WTC11 (cell line): ENCODE measurements at places on chromosomes 13 and 19. TPM values are rescaled to one million over a fixed set of nuclear protein-coding genes. Genes with fewer than 3 reads are reported as not detected.

DNA sequence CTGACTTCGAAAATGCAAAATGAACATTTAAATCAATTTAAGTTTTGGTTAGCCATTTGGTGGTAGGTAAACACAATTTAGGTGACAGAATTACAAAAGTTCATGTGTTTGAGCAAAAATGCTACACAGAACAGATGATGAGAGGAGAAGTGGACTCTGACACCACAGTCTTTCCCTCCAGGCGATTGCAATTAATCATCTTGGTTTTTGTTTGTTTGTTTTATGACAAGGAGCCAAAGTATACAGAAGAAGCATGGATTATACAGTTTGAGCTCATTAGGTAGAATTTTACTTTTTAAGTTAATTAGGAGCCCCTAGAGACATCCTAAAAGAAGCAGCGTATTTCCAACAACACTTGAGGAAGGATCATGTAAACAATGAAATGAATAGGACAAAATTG lies 49.3 kb upstream of the FREM2 start:
- no peak overlapping the region for H3K27ac ChIP-seq
- peaks cover 24% of the 10 kb centered on the region for H3K4me1 ChIP-seq
- H3K27me3 ChIP-seq = no peaks in the 10 kb centered on the region
- no peak overlapping the region for H3K4me3 ChIP-seq
- no peaks in the 10 kb centered on the region for H3K36me3 ChIP-seq

DNA sequence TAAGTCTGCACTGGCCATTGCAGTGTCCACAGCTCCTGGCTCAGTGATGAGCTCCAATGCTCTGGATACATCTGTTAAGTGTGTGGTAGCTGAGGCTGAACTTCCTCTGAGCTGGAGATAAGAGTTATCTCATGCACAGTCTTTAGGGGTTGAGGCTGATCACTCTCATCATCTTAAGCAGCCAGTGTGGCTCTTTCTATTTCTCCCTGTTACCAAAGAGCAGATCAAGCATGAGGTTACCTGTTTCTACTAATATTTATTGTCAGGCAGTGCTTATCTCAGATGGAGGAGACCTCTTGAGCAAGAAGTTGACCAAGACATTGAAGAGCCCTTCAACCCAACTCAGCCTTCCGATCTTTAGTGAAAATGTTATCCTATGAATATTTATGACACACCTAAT lies 6.6 kb upstream of the OR10H2 start:
- peaks cover 63% of the 10 kb centered on the region for H3K36me3 ChIP-seq
- H3K27ac ChIP-seq = no peak overlapping the region
- H3K4me3 ChIP-seq = no peak overlapping the region
- H3K27me3 ChIP-seq = peaks cover 33% of the 10 kb centered on the region
- H3K4me1 ChIP-seq = no peaks in the 10 kb centered on the region

GRCh38 chr19:9996541-9996940 lies 13.8 kb downstream of the COL5A3 start:
- no peak for DNase-seq
- no peak overlapping the region for H3K4me3 ChIP-seq
- peaks cover 17% of the 10 kb centered on the region for H3K27me3 ChIP-seq
- no peak overlapping the region for H3K27ac ChIP-seq
- no peaks in the 10 kb centered on the region for H3K36me3 ChIP-seq

GRCh38 chr19:57342582-57342981 lies 8.5 kb upstream of the ZNF304 start:
- H3K27me3 ChIP-seq = peaks cover 19% of the 10 kb centered on the region
- no peaks in the 10 kb centered on the region for H3K4me1 ChIP-seq
- DNase-seq = no peak
- no peak overlapping the region for H3K4me3 ChIP-seq
- H3K36me3 ChIP-seq = no peaks in the 10 kb centered on the region

- H3K27ac ChIP-seq = no peak overlapping the region
- H3K4me3 ChIP-seq = no peak overlapping the region
- peaks cover 14% of the 10 kb centered on the region for H3K4me1 ChIP-seq
Observed at GRCh38 chr13:94232161-94232950, 247.1 kb downstream of the DCT start.

DNA sequence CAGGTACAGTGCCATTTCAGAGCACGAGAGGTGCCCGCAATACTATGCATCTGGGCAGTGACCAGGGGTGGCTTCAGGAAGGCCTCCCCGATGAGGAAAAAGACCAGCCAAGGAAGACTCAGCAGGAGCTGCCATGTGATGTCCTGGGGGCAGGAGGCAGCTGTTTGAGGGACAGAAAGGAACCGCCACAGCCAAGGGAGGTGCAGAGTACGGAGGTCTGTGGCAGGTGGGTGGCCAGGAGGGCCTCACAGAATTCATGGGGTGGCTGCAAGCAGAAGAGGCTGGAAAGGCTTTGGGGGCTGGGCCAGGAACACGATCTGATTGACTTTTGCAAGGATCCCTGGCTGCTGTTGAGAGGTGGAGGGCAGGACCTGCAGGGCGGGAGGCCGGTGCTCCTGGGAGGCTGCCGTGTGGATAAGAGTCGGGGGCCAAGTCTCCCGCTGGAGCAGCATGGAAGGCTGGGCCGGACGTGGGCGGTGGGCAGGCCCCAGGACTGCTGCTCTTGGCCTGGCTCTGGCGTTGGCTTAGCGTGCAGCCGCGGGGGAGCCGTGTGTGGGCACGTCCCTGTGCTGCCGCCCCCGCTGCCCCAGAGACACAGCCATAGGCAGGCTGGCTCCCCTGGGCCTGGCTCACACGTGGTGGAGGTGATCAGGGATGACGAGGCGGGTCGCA lies 29.1 kb downstream of the CEBPA start:
- DNase-seq = no peak
- H3K27me3 ChIP-seq = no peaks in the 10 kb centered on the region
- peaks cover 18% of the 10 kb centered on the region for H3K4me1 ChIP-seq
- no peaks in the 10 kb centered on the region for H3K36me3 ChIP-seq
- H3K27ac ChIP-seq = peak overlapping the region; percentile 78

DNA sequence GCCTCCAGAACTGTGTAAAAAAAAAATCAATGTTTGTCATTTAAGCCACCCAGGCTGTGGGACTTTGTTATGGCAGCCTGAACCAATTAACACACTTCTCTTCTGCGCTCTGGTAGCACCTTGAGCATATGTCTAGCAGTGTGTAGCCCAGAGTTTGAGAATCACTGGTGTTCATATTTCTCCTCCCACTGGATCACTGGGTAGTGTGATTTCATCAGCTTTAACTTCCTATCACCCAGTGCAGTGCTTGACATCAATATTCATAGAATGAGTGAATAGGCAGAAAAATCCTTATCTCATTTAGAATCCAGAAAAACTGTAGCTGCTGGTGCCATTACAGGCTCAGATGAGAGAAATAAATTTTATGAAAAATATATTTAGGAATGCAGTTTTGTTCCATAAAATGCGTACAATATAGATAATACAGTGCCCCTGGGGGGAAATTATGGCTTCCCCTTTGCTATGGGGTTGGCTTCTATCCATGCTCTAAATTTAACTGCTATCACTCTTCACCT lies 30.7 kb upstream of the WASF3 start:
- no peak overlapping the region for H3K4me3 ChIP-seq
- H3K4me1 ChIP-seq = peaks cover 26% of the 10 kb centered on the region
- no peaks in the 10 kb centered on the region for H3K27me3 ChIP-seq
- no peaks in the 10 kb centered on the region for H3K36me3 ChIP-seq
- no peak overlapping the region for H3K27ac ChIP-seq

DNA sequence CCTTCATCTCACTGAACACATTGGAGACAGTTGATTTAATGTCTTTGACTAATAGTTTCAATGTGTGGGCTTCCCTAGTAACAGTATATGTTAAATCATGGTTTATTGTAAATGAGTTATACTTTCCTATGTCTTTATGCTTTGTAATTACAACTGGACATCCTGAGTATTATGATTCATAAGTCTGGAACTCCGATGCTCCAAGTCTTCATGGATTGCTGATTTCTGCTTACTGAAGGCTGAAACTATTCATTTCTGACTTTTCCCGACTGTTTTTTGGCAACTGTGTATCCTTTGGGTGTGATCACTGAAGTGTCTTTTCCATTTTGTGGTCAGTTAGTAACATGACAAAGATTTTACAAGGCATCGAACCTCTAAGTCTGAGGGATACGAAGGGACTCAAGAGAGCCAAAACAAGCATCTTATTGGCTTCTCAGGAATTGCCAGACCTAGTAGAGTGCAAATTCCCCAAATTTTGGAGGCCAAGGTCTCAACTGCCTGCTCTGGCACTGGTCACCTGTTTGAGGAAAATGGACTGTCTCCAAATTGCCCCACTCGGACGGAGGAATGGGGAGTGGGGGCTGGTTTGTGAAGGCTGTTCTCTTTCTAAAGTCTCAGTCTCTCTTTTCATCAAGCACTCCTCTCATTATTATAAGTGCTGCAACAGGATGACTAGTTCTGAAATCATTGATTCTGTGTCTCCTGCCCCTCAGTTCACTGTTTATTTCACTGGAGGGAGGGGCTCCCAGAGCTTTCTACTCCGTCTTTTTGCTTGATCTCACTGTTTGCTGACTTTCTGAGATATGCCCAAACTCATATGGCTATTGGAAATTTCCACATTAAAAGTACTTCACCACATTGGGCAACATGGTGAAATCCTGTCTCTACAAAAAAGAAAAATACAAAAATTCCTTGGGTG lies 20.2 kb upstream of the CD70 start:
- peaks cover 24% of the 10 kb centered on the region for H3K27me3 ChIP-seq
- DNase-seq = no peak
- peaks cover 15% of the 10 kb centered on the region for H3K36me3 ChIP-seq
- H3K4me1 ChIP-seq = no peaks in the 10 kb centered on the region

The GRK1 gene
- 0.11 to 0.21 TPM (median 0.17 TPM) in 3 replicates for total RNA-seq

The ZNF527 gene
- 3.3 to 3.9 TPM (median 3.3 TPM) in 3 replicates for total RNA-seq

The FAM83E gene
- 6.6 to 8.8 TPM (median 6.8 TPM) in 3 replicates for total RNA-seq

The PSG2 gene
- total RNA-seq = not detected in 3 replicates

The POU4F1 gene
- total RNA-seq = 0.11 to 0.26 TPM (median 0.14 TPM) in 3 replicates
